Left ventricle myocardium inferior (tissue), 1 donor: ENCODE measurements at places on chromosomes 11 and 22.

GRCh38 chr11:29321293-29322132 lies 695.3 kb downstream of the KCNA4 start:
- H3K4me1 ChIP-seq = no peaks in the 10 kb centered on the region
- H3K4me3 ChIP-seq = no peak overlapping the region
- DNase-seq = no peak
- H3K27ac ChIP-seq = no peak overlapping the region

- no peaks in the 10 kb centered on the region for H3K27me3 ChIP-seq
- no peak overlapping the region for H3K27ac ChIP-seq
- peaks cover 35% of the 10 kb centered on the region for H3K4me1 ChIP-seq
- DNase-seq = no peak
Observed at GRCh38 chr11:75526192-75526541, 426 bp upstream of the GDPD5 start.

- no peak overlapping the region for H3K4me3 ChIP-seq
- H3K27me3 ChIP-seq = peaks cover 72% of the 10 kb centered on the region
Observed at GRCh38 chr22:23035557-23036277, 34.6 kb upstream of the GNAZ start.

GRCh38 chr11:123030517-123030916 lies 31.4 kb downstream of the HSPA8 start:
- no peaks in the 10 kb centered on the region for H3K4me1 ChIP-seq
- no peak overlapping the region for H3K4me3 ChIP-seq
- H3K27me3 ChIP-seq = no peaks in the 10 kb centered on the region

- H3K27me3 ChIP-seq = no peaks in the 10 kb centered on the region
- peaks cover 28% of the 10 kb centered on the region for H3K4me1 ChIP-seq
- no peak overlapping the region for H3K4me3 ChIP-seq
- no peak overlapping the region for H3K27ac ChIP-seq
- no peak for DNase-seq
Observed at GRCh38 chr22:41252365-41252764, 11.6 kb upstream of the CHADL start.

DNA sequence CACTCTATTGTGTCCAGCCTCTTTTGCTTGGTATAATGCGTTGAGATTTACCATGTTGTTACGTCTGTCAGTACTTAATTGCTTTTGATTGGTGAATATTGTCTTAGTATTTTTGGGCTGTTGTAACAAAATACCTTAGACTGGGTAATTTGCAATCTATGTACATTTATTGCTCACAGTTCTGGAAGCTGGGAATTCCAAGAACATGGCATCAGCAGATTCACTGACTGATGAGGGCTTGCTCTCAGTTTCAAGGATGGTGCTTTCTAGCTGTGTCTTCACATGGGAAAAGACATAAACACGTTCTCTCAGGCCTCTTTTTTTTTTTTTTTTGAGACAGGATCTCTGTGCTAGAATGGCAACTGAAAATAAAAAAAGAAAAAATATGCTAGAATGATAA lies 46.7 kb upstream of the INCENP start:
- H3K36me3 ChIP-seq = no peaks in the 10 kb centered on the region
- no peaks in the 10 kb centered on the region for H3K27me3 ChIP-seq
- peaks cover 7% of the 10 kb centered on the region for H3K4me1 ChIP-seq
- no peak overlapping the region for H3K27ac ChIP-seq
- H3K4me3 ChIP-seq = no peak overlapping the region

DNA sequence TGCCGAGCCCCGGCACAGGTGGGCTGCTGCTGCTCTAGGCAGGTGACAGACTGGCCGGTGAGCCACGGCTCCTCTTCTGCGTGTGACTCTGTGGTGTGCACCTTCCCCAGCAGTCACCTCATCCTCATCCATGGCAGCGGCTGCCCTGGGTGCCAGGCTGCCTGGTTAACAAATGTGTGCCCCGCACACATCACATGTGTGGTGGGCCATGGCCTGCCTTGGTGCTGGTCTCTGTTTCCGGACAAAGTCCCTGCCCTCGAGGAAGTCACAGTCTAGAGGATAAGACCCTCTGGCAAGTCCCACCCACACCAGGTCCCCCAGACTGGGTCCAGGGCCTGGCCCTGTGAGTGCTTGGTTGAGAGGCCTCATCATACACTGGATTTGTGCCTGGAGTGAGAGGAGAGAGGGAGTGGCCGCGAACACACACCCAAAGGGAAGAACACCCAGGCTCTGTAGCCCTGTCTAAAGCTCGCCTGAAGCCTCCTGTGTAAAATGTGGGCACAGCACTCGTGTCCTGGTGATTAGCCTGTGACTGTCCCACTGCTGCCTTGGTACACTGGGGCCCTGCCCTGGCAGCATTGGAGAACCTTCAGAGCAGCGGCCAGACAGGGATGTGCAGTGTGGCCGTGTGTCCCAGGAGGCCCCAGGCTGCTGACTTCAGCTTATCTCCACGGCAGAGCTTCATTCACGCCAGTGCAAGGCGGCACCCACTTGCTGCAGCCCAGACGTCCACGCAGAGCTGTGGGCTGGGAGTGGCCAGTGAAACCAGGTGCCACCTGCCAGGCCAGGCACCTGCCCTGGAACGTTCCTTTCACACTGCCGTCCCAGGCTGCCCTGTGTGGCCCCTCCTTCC lies 269.9 kb downstream of the TBC1D22A start:
- H3K27ac ChIP-seq = no peak overlapping the region
- no peak overlapping the region for H3K4me3 ChIP-seq
- no peaks in the 10 kb centered on the region for H3K36me3 ChIP-seq
- DNase-seq = peak; percentile 11
- peaks cover 4% of the 10 kb centered on the region for H3K4me1 ChIP-seq
- H3K27me3 ChIP-seq = no peaks in the 10 kb centered on the region

DNA sequence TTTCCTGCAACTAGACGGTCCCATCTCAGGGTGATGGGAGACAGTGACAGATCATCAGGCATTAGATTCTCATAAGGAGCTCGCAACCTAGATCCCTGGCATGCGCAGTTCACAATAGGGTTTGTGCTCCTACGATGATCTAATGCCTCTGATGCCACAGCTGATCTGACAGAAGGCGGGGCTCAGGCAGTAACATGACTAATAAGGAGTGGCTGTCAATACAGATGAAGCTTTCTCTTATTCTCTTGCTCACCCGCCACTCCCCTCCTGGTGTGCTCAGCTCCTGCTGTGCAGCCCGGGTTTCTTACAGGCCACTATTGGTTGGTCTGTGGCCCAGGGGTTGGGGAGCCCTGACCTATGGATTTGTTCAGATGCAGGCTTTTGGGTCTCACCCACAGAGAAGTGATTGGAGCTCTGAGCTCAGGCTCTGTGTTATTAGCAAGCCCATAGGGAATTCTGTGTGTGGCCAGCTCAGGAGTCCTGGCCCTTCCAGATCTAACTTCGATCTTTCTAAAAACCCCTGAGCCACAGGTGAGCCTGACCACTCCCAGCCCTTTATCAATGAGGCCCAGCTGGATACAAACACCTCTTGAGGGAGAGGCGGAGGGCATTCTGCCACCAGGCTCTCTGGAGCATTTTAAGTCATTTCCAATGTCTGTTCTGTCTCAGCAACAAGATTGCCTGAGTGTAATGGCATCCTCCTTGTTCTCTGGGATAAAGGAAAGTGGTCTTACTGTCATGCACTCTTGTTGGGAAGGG lies 351.8 kb downstream of the BUD13 start:
- DNase-seq = no peak
- peaks cover 65% of the 10 kb centered on the region for H3K27me3 ChIP-seq
- H3K4me3 ChIP-seq = no peak overlapping the region
- no peaks in the 10 kb centered on the region for H3K4me1 ChIP-seq
- H3K27ac ChIP-seq = no peak overlapping the region

DNA sequence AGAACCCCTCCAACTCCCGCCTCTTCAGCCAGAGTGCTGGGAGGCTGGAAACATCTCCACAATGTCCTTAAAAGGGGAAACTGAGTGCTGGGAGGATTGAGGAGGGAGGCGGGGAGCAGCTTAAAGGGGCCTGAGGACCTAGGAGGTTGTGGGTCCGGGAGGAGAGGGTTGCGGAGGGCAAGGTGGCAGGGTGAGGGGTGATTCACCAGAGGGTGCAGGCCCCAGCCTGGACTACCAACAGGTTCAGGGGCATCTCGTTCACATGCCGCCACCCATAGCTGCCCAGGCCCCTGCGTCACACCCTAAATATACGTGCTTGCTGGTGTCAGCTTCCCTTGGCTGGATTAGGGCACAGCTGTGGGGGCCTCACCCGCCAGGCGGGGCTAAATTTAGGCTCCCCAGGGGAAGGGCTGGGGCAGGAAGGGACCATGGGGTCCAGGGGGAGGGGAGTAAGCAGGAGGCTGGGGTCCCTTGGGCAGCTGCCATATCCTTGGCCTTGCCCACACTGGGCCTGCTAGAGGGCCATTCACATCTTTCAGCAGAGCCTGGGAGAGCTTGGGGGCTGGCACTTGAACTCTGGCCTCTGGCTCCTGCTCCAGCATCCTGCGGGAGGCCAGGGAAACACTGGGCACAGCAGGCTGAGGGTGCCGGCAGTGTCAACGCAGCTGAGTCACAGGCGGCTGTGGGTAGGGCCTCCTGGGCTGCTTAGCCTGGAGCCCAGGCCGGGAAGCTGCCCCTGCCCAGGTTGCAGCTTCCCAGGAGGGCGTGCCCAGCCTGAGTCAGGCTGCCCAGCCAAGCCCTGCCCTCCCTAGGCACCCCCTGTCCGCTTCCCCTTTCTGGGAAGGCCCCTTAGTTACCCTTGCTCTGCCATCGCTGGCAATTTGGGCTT lies 1.3 kb downstream of the EHBP1L1 start:
- H3K27me3 ChIP-seq = no peaks in the 10 kb centered on the region
- DNase-seq = peak; percentile 55
- H3K4me1 ChIP-seq = peaks cover 60% of the 10 kb centered on the region
